ENCODE measurements at places on chromosomes 5 and 9. TPM values are rescaled to one million over a fixed set of nuclear protein-coding genes. Genes with fewer than 3 reads are reported as not detected.

Gene GABRG2
- total RNA-seq: 3.5 TPM

DNA sequence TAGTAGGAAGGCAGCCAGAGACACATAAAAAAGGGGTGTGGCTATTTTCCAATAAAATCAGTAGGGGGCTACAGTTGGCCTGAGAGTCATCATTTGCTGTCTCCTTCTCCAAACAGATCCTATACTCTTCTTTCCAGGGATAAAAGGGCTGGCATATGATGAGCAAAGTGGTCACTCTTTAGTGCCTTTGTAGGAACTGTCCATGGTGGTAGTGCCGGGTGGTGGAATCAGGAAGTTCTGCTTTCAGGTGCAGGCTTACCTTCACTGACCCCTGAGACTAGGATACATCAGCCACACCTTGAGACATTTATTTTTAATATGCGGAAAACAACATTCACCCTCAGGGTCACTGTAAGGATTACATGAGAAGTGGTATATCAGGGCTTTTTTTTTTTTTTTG is 80.8 kb downstream of the ASTN2 start:
- no peak overlapping the region for H3K4me3 ChIP-seq
- H3K36me3 ChIP-seq: no peaks in the 10 kb centered on the region
- H3K27ac ChIP-seq: no peak overlapping the region
- H3K4me1 ChIP-seq: no peaks in the 10 kb centered on the region
- DNase-seq: peak; percentile 76

Gene HTR4
- not detected for total RNA-seq

Gene IL4
- not detected for total RNA-seq

Gene HSPB3
- not detected for total RNA-seq

- H3K36me3 ChIP-seq: no peaks in the 10 kb centered on the region
- H3K4me1 ChIP-seq: no peaks in the 10 kb centered on the region
- H3K4me3 ChIP-seq: no peak overlapping the region
- no peak for DNase-seq
- H3K27ac ChIP-seq: no peak overlapping the region
Observed at GRCh38 chr9:71980266-71981190, 69.1 kb downstream of the C9orf85 start.

DNA sequence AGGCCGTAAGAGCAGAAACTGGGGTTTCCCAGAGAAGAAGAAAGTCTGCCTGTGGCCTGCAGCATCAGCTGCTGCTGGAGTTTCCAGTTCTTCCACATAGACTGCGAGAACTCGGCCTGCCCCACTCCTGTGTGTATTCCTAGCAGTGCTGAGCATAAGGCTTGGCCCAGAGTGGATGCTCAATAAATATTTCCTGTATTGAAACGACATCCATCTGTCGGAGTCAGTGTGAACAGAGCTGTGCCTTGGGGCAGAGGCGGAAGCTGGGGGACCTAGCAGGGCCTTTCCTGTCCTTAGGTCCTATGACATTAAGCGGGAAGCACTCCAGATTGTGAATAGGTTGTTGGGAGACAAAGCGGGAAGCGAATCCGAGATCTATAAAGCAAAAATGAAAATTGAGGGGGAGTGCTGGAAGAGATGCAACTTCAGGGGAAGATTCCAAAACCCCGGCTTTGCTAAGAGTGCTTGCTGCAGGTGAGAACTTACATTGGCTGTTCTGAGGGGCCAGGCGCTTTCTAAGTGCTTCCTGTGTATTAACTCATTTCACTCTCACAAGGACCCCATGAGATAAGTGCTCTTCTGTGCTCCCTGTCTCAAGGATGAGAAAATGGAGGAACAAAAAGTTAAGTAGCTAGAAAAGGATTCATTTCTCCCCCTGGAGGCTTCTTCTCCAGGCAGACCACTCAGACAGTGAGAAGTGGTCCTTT is 76.1 kb upstream of the CXCL14 start:
- no peak for DNase-seq
- H3K27ac ChIP-seq: no peak overlapping the region
- H3K27me3 ChIP-seq: no peaks in the 10 kb centered on the region
- H3K4me3 ChIP-seq: no peak overlapping the region

GRCh38 chr5:165525271-165525670 is 2019.9 kb downstream of the MAT2B start:
- H3K36me3 ChIP-seq: no peaks in the 10 kb centered on the region
- no peak for DNase-seq
- H3K27ac ChIP-seq: no peak overlapping the region
- H3K4me1 ChIP-seq: no peaks in the 10 kb centered on the region
- H3K27me3 ChIP-seq: no peaks in the 10 kb centered on the region

- H3K4me3 ChIP-seq: no peak overlapping the region
- DNase-seq: no peak
- no peaks in the 10 kb centered on the region for H3K36me3 ChIP-seq
- H3K4me1 ChIP-seq: no peaks in the 10 kb centered on the region
- H3K27me3 ChIP-seq: no peaks in the 10 kb centered on the region
Observed at GRCh38 chr5:172779691-172780341, 8.8 kb upstream of the DUSP1 start.

GRCh38 chr9:107639426-107639825 is 149.9 kb upstream of the KLF4 start:
- no peaks in the 10 kb centered on the region for H3K4me1 ChIP-seq
- no peak overlapping the region for H3K4me3 ChIP-seq
- no peaks in the 10 kb centered on the region for H3K36me3 ChIP-seq
- no peak for DNase-seq
